Body of pancreas (tissue), 4 donors: ENCODE measurements at places on chromosomes 3 and 15. TPM values are rescaled to one million over a fixed set of nuclear protein-coding genes. Genes with fewer than 3 reads are reported as not detected.

GRCh38 chr3:193992425-193993037 lies 143.4 kb upstream of the HES1 start:
- no peak for DNase-seq

GRCh38 chr3:20324664-20325478 lies 138.9 kb upstream of the SGO1 start:
- no peak for DNase-seq

- DNase-seq: no peak
Measured at GRCh38 chr3:69379661-69380060, 6.2 kb downstream of the FRMD4B start.

- no peak for DNase-seq
Measured at GRCh38 chr3:24854748-24855147, 360.1 kb upstream of the THRB start.

DNA sequence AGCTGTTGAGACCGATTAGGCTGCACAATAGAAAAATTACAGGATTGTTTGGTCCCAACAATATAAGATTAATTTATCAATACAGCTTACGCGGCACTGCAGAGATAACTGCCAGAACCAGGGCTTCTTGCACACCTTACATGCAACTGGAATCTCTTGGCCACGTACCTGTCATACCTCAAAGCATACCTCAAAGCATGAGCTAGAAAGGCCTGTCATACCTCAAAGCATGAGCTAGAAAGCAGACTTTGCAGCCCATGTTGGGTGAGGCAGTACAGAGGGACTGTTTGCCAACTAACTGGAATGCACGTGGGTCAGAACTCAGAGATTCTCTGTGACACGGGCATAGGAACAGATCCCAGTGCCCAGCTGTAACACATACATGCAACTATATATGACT lies 34.7 kb downstream of the NTRK3 start:
- no peak for DNase-seq

LTK gene
- total RNA-seq: not detected

HYKK gene
- total RNA-seq: 2.6 TPM

KLHL40 gene
- not detected for total RNA-seq

SIAH2 gene
- total RNA-seq: 30.3 TPM

CCDC39 gene
- total RNA-seq: 0.66 TPM

COL6A5 gene
- not detected for total RNA-seq

VGLL3 gene
- total RNA-seq: 16.1 TPM

HRG gene
- total RNA-seq: not detected
